ENCODE measurements at places on chromosomes 1 and 21.

DNA sequence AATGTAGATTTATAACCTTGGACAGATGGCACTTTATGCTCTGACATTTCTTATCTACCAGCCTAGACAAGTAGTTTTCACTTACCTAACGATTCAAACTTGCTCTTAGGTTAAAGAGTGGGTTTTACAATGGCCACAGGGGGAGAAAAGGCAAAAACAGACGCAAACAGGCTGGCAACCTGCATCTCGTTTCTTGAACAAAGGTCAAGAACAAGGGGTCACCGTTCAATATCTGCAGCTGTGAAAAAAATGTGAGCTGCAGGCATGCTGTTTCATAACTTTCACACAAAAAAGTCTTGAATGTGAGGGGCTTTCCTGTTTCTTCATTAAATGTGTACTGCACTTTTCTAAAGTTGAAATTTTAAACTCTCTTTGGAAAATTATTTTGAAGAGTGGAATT, 49.4 kb downstream of the SYDE2 start:
- DNase-seq, result no peak

DNA sequence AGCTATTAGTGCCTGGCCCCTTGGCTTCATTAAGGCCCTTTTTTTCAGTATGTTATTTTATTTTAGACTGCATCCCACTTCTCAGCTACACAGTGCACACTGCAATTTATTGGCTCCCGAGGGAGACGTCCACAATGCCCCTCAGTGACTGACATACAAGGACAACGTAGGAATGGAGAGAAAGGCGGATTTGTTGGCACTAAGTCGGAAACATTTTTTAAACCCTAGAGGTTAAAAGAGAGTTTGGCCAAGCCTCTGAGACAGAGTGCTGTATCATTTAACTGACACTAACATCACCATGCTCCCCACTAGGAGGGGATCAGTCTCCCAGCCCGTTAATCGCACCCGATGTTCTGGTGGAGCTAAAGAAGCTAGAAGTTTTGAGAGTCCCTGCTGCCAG, 45.7 kb upstream of the FOXD3 start:
- DNase-seq, result no peak

DNA sequence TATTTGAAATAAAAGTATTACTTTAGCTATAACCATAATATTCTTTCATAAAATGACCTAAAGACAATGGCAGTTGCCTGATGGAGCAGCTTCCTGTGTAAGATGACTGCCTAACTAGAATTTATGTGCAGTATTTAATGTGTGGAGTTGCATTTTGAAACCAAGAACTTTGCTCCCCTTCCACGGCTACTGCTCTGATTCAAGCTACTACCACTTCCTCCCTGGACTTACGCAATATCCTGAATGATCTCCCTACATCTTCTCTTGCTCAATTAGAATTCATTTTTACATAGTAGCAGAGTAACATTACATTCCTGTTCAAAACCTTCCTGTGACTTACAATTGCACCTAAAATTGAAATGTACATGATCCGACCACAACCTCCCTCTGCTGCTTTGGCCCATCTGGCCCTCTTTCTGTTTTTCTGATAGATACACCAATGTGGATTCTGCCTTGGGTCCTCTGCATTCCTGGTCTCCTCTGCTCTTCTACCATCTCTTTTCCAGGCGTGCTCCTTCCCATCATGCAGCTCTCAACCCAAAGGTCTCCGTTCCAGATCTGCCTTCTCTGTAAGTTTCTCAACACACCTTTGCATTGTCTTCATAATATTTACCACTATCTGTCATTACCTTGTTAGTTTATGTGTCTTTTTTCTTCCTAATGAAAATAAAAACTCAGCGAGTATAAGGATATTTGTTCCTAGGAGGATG, 47.4 kb upstream of the USP25 start:
- no peak for DNase-seq

- no peak for DNase-seq
Observed at GRCh38 chr1:231279683-231280082, 38.7 kb downstream of the GNPAT start.

GRCh38 chr1:51165540-51165939, 63.5 kb downstream of the C1orf185 start:
- DNase-seq, result no peak

DNA sequence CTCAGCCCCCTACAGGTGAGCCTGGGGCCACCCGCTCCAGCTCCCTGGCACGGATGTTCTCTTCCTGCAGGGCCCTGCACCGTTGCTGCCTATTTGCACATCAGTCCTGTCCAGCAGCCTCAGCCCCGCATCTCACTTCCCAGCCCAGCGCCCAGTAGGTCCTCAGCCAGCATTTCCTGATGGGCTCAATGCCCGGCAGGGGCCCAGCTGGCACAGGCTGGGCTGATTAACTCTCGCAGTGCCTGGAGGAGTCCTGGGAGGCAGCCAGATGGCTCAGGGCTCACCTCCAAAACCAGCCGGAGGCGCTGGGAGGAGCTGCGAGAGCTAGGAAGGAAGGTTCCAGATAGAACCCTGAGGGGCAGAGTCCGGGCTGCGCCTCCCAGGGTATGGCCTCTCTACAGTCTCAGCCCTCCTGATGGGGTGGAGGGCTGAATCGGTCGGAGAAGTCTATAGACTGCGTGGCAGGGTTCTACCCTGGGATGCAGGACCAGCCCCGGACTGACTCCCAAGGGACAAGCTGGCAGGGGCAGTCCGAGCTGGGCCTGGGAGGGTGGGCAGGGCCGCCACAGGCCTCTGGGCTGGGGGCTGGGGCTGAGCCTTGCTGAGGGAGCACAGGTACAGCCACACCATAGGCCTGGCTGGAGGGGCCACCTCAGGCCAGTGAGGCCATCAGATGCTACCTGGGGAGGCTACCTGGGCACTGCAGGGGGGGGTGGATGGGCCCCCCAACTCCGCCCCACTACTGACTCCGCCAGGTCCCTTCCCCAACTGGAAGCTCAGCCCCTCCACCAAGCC, 19.2 kb upstream of the CLSTN1 start:
- DNase-seq, result no peak

DNA sequence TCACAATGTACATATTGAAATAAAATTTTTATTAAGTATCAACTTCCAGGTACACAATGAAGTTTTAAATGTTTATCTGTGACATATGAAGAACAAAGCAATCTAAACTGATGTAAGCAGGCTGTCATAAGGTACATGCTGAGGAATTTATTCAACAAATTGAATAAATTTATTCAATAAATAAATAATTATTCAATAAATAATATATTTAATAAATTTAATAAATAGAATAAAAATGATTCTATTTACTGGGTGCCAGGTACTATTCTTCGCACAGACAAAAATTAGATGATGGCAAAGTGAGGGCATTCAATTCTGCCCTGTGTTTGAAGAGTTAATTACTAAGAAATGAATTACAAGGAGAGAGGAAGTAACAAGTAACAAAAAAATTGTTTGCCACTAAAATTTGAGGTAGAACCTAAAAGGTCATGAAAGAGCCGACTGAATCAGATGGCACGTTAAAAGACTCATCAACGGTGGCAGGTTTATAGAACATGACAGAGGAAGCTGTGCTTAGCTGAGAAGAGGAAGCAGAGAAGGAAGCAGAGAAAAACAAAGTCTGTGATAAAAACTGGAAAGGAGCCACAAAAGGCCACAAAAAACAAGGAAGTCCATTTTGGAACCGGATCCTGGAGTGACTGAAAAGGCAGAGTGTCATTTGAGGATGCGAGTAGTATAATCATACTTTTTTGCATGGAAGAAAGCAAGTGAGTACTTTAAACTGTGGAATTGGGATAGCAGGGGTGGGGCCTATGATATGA, 2.2 kb upstream of the USP24 start:
- DNase-seq, result no peak

All from hindlimb muscle (tissue), 1 donor.